A549 treated with Hydrocortisone at 1 μM for 4 hours (cell line): ENCODE measurements at places on chromosomes 4 and X. TPM values are rescaled to one million over a fixed set of nuclear protein-coding genes. Genes with fewer than 3 reads are reported as not detected.

VCX3B gene
- total RNA-seq, result not detected in 5 replicates

XG gene
- total RNA-seq, result 0.03 TPM in 1 of 5 replicates, not detected in the others

FAM114A1 gene
- total RNA-seq, result 20.9 to 57.2 TPM (median 30.8 TPM) in 5 replicates

FMR1NB gene
- not detected in 5 replicates for total RNA-seq

FHDC1 gene
- 0.68 to 0.87 TPM (median 0.78 TPM) in 5 replicates for total RNA-seq

JCHAIN gene
- 0.20 to 0.33 TPM (median 0.20 TPM) in 4 of 5 replicates, not detected in the other for total RNA-seq

SORCS2 gene
- total RNA-seq, result 3.0 to 5.8 TPM (median 4.4 TPM) in 5 replicates

MMRN1 gene
- not detected in 5 replicates for total RNA-seq

CT45A1 gene
- total RNA-seq, result not detected in 5 replicates

PTPN13 gene
- total RNA-seq, result 3.3 to 5.2 TPM (median 3.8 TPM) in 5 replicates

P2RY4 gene
- total RNA-seq, result 0.05 to 0.06 TPM in 2 of 5 replicates, not detected in the others

SMIM10 gene
- 0.07 to 0.20 TPM (median 0.12 TPM) in 4 of 5 replicates, not detected in the other for total RNA-seq

NWD2 gene
- 0.01 TPM in 2 of 5 replicates, not detected in the others for total RNA-seq

ARR3 gene
- not detected in 5 replicates for total RNA-seq

CYLC1 gene
- total RNA-seq, result not detected in 5 replicates

DNAAF6 gene
- total RNA-seq, result not detected in 5 replicates

MAGEA2 gene
- total RNA-seq, result 0.06 to 0.29 TPM (median 0.07 TPM) in 3 of 5 replicates, not detected in the others

EVC2 gene
- total RNA-seq, result 1.9 to 2.2 TPM (median 2.1 TPM) in 5 replicates

MGST2 gene
- 47.0 to 54.5 TPM (median 50.4 TPM) in 5 replicates for total RNA-seq

UGT2B7 gene
- total RNA-seq, result 0.16 to 0.49 TPM (median 0.38 TPM) in 5 replicates

NR3C2 gene
- total RNA-seq, result 0.08 TPM in 1 of 5 replicates, not detected in the others

OTUD6A gene
- not detected in 5 replicates for total RNA-seq

BEX5 gene
- total RNA-seq, result not detected in 5 replicates

GAGE13 gene
- total RNA-seq, result not detected in 5 replicates

UGT2B11 gene
- 0.09 to 0.17 TPM (median 0.10 TPM) in 5 replicates for total RNA-seq

TEX13C gene
- total RNA-seq, result not detected in 5 replicates

USP53 gene
- 7.5 to 10.1 TPM (median 8.7 TPM) in 5 replicates for total RNA-seq

INTS12 gene
- 14.9 to 19.2 TPM (median 15.3 TPM) in 5 replicates for total RNA-seq

ZMYM3 gene
- 10.5 to 14.5 TPM (median 12.9 TPM) in 5 replicates for total RNA-seq

NXF2 gene
- not detected in 5 replicates for total RNA-seq

NIPAL1 gene
- total RNA-seq, result 0.45 to 0.77 TPM (median 0.62 TPM) in 5 replicates

SERPINA7 gene
- total RNA-seq, result not detected in 5 replicates

SULT1B1 gene
- 0.02 TPM in 5 replicates for total RNA-seq

PF4V1 gene
- not detected in 5 replicates for total RNA-seq

XK gene
- total RNA-seq, result 0.37 to 0.43 TPM (median 0.40 TPM) in 5 replicates

SOX3 gene
- not detected in 5 replicates for total RNA-seq

REPS2 gene
- total RNA-seq, result 0.93 to 1.7 TPM (median 1.4 TPM) in 5 replicates

RPS6KA3 gene
- total RNA-seq, result 36.6 to 52.1 TPM (median 44.9 TPM) in 5 replicates

UGT2B15 gene
- total RNA-seq, result 0.05 to 0.13 TPM (median 0.07 TPM) in 4 of 5 replicates, not detected in the other

ADGRG2 gene
- 9.3 to 12.1 TPM (median 11.5 TPM) in 5 replicates for total RNA-seq

ANOS1 gene
- total RNA-seq, result 0.02 to 0.10 TPM (median 0.05 TPM) in 5 replicates

UGT8 gene
- total RNA-seq, result 0.06 to 0.24 TPM (median 0.12 TPM) in 5 replicates

INPP4B gene
- 3.7 to 7.1 TPM (median 4.9 TPM) in 5 replicates for total RNA-seq

RHOXF1 gene
- total RNA-seq, result not detected in 5 replicates
